ENCODE measurements at places on chromosomes 6 and 20. TPM values are rescaled to one million over a fixed set of nuclear protein-coding genes. Genes with fewer than 3 reads are reported as not detected.

Gene NFATC2
- total RNA-seq: 2.9 TPM

DNA sequence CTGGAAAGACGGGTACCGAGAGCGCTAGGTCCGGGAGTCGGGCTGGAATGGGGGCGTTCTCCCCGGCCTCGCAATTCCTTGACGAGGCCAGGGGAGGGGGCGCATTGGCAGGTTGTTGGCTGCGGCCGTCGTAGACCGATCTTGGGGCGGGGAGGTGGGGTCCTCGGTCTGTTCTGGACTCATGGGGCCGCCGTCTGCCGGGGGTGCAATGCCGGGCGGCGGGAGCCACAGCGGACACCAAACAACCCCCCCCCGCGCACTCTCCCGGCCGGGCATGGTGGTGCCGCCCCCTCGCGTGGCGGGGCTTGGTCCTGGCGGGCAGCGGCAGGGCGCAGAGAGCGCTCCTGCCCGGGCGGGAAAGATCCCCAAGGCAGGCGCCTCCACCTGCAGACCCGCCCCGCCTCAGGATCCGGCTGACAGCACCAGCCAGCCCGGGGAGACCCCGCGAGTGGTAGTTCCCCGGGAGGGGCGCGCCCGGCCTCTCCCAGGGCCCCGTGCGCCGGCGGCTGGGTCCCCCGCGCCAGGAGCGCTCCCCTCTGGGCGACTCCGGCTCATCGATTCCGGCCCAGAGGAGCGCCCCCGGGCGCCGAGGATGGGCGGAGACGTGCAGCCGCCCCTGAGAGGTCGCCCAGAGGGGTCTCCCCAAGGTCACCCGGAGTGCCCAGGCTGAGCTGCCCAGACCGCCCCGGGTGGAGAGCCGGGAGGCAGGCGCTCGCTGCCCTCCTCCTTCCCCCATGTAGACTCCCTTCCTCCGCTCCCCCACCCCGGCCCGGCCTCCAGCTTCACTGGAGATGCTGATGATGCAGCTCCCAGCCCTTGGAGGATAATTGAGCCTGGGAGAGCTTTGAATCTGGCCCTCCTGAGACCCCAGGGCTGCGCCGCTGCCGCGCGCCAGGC, 709 bp downstream of the PPP1R16B start:
- DNase-seq: no peak

GRCh38 chr6:53794137-53794719, 577 bp upstream of the LRRC1 start:
- DNase-seq: no peak

DNA sequence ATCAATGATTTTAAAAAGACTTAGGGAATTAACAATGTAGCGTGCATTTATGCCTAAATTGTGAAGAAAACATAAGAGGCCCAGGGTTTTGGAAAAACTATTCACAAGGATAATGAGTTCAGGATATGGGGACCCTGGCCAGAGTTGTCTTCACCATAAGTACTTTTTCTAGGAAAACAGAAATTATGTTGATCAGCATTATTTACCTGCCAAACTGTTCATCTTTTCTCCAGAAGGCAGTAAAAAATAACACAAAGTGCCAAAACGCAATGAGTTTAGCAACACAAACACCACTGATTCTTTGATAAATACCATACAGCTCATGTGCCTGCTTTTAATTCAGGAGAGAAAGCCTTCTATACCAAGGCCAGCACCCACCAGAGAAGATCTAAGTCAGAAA, 43.1 kb downstream of the SNAP25 start:
- no peak for DNase-seq

Measured in kidney epithelial cell (primary cell).